ENCODE measurements at places on chromosomes 5 and 9.

GRCh38 chr5:171927345-171927941 lies 79.0 kb downstream of the FBXW11 start:
- no peak for DNase-seq

DNA sequence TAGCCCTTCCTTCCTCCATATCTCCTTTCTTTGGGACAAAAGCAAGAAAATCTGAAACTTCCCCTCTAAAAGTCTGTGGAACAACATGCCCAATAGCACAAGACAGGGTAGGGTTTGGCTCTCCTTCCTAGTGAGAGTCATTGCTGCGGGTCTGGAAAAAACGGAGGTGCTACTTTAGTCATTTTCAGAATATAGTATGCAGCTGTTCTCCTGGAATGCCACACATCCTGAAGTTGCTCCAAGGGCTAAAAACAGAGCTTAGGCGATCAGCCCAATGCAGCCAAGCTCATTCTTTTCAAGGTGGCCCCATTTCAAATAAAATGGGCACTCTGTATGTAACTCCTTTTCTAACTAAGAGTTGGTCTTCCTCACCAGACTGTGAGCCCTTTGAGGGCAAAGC lies 39.5 kb upstream of the MYOT start:
- DNase-seq: no peak

- peak; percentile 77 for DNase-seq
Observed at GRCh38 chr9:34664281-34665066, 2.0 kb upstream of the CCL27 start.

DNA sequence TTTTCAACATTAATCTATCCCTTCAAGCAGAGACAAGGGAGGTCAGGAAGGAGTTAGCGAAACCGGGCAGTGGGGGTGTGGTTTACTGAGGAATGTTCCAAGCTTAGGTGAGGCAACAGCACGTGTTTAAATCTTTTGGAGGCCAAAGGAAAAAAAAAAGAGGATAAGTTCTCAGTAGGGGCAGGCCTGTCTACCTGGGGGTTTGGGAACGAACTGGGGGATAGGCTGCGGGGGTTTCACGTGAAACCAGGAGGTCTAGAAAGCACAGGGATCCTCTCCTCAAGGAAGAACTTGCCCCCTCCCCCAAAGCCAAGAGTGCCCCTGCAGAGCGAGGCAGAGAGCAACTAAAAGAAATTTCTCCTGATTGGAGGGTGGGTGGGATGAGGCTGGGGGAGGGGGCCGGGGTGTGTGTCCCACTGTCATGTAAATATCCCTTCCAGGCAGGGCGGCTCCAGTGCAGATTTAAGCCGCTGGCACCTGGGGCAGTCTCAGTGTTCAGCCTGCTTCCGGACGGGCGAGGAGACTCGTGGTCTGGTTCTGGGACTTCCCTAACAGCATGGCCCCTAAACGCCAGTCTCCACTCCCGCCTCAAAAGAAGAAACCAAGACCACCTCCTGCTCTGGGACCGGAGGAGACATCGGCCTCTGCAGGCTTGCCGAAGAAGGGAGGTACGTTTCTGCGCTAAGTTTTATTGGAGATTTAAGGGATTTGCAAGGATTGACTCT lies 5.5 kb upstream of the SET start:
- DNase-seq: peak; percentile 80

- DNase-seq: no peak
Observed at GRCh38 chr9:117672369-117672768, 31.8 kb upstream of the TLR4 start.

DNA sequence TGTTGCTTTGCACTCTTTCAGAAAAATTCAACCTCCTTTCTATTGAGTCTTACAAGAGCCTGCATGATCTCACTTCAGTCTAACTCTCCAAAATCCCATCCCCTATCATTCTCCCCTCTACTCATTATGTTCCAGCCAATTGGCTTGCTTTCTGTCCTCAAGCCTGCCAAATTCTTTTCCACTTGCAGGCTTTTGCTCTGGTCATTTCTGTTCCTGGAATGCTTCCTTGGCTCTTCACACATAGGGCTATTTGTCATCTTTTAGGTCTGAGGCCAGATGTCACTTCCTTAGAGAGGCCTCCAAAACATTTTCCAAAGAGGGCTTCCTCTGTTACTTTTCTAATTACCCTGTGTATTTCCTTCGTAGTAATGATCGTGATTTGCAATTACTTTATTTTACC lies 11.8 kb upstream of the CHD1 start:
- DNase-seq: no peak

GRCh38 chr9:96021551-96022444 lies 146.3 kb downstream of the ERCC6L2 start:
- no peak for DNase-seq

DNA sequence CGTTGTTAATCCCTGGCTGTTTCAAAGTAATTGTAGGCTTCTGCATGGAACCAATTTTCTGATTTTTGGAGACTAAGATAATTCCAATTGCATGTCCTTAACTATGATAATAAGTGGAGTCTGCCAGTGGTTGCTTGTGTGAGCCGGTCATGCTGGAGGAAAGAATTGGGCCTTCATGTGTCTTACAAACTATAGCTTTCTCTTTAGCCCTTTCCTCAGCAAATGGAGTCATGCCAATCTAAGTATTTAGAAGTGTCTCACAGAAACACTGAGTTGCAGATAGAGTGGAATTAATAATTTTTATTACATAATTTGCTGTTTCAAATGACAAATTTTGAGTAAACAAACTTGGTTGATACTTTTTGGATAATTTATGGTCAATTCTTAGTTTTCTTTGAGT lies 200.4 kb downstream of the FBXL7 start:
- DNase-seq: no peak

DNA sequence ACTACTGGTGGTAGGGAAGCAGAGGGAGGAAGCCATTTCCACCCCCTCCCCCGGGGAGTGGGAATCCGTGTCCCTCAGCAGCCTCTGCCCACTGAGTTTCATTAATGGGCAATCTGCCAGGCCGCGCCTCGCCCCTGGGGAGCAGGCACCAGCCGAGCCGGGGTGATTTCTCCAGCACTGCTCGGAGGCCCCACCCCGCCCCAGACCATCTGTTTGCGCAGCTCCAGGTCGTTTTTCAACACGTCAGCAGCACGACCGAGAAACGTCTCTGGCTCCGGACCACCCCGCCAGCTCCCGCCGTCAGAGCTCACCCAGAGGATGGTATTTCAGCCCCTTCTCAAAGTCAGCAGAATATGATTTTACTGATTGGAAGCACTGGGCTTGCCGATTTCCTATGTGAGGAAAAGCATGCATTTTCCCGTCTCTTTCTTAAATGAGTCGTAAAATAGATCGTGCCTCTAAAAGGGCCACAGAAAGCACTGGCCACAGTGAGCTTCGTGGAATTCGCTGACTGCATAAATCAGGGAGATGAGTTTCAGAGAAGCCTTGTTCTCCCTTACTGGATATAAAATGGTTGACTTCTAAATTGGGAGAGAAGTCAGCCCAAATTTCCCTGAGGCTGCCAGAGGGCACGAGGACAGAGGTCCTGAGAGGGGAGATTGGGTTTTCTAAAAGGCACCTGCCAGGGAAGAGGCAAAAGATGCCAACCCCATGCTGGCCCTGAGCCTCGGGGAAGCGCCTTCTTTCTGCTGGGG lies 47.0 kb downstream of the OLFM1 start:
- DNase-seq: no peak

DNA sequence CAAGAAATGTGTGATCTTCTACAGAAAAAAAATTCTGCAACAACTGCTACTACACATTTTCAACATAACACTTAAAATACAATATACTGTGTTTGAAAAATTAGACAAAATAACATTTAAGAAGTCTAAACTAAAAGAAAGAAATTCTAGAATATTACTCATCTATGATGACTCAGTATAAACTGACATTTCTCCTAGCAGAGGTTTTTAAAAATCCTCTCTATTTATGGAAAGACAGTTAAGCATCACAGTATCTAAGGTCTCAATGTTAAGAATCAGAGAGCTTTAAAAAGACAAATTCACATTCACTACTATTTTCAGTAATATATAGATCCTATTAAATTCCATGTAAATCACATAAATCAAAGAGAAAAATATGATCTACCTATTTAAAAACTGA lies 61.3 kb downstream of the NR2F1-AS1 start:
- no peak for DNase-seq

DNA sequence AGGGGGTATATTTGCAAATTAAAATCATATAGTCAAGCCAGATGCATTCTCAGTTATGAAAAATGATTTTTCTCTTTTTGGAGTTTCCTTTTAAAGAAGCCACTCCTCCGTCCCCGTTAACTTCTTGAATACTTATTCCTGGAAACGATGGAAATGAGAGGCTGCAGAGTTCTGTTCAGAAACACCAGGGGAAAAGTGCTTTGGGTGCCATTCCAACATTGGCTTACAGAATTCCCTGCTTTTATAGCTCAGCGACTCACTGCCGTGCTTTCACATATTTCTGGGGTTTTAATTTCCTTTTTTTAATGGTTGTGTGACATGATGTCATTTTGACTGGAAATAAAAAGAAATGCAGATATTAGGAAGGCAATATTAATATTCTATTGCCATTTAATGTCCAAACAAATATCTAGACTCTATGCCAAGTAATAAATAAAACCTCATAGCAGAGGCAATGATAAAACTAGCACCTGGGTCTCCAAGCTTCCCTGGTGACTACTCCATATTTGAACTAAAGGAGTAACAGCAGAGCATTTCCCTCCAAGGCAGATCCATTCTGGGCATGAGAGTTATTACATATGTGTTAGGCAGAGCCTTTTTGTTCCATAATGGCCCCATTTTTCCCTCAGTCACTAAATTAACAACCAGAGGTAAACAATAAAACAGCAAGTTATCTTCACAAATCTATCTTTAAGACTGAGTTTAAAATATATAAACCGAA lies 363.4 kb downstream of the EBF1 start:
- DNase-seq: no peak

GRCh38 chr9:16828340-16829281 lies 41.9 kb downstream of the BNC2 start:
- DNase-seq: no peak

- no peak for DNase-seq
Observed at GRCh38 chr9:92308893-92309292, 15.4 kb upstream of the IARS1 start.

DNA sequence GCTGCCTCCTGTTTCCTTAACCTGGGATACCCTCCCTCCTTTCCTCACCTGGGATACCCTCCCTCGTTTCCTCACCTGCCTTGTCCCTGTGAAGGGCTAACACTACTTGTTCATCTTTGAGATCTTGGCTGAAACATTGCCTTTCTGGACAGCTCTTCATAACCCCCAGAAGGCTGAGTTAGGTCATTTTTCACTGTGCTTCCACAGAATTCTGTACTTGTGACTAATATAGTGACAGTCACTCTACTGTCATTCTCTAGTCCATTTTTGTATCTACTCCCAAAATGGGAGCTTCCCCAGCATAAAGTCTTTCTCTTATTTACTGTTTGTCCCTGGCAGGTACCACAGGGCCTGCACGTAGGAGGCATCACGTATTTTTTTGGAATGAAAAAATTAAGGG lies 21.5 kb upstream of the DAB2 start:
- DNase-seq: no peak

DNA sequence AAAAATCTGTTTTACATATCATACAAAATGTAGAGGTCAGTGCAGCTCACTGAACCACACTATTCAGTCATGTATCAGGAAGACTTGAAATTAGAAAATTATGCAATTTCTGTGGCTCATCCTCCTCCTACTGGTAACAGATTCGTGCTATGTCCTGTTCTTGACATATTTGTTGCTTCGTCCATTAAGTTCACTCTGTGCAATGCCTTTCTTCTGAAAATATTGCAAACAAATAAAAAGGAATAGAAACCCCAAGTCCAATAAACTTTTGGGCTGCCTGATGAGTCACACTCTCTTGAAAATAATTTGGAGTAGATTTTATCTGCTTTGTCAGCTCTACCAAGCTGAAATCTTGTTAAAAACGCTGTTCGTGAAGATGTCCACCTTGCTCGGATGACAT lies 391.2 kb downstream of the RAB3C start:
- DNase-seq: no peak

DNA sequence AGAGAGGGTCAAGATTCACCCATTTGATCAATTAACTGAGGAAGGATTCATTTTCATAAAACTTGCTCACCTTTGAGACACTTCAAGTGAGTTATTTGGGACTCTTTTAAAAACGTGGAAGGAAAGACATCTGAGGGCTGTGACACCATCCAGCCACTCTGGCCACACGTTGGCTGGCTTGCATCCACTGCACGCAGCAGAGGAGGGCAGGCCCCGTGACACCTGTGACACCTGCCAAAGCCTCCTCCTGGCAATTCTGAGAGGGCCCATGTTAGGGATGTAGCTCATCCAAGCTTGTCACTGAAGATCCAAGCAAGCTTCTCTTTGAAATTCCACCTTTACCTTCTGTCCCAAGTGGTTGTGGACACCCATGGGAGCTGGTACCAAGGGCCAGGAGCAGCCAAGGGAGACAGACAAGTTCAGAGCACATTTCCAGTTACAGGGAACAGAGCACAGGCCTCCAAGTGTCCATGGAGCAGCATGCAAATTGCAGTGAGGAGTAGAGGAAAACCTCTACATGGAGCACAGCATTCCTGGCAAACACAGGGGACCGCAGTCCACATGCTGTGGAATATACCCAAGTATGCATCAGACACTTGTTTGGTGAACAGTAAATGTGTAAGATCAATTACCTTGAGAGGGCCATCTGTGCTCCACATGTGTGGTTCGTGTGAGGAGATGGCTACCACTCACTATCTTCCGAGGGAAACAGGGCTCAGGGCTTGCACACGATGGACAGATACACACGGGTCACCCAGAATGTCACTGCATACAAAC lies 4.8 kb downstream of the PRSS3 start:
- no peak for DNase-seq

GRCh38 chr5:178403956-178404600 lies 171.5 kb upstream of the PHYKPL start:
- no peak for DNase-seq

DNA sequence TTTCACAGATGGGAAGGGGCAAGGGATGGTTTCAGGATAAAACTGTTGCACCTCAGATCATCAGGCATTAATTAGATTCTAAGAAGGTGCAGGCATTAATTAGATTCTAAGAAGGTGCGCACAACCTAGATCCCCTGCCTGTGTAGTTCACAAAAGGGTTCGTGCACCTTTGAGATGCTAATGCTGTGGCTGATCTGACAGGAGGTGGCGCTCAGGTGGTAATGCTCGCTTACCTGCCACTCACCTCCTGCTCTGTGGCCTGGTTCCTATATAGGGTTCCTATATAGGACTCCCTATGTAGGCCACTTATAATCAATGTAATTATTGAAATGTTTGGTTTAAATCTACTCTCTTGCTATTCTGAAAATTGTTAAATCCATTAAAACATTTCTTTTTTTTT lies 171.0 kb downstream of the MSX2 start:
- no peak for DNase-seq

DNA sequence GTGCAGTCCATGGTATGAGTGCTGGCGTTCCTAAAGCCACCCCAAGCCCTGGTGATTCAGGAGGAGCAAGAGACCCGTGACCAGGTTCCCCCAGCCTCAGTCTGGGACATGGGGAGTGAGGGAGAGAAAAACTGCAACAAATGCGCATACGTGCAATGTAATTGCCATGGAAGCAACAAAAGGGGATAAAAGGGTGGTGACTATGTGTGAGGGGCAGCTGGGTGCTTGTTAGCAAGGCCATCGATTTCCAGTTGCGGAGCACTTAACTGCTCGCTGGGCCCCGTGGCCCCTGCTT lies 709 bp upstream of the SH3PXD2B start:
- no peak for DNase-seq

- DNase-seq: no peak
Observed at GRCh38 chr9:82020331-82020730, 31.8 kb downstream of the SPATA31D1 start.

Data from activated CD8-positive, alpha-beta memory T cell treated with anti-CD3 and anti-CD28 coated beads for 24 hours (primary cell).